Retinal pigment epithelial cell (primary cell): ENCODE measurements at places on chromosomes 1 and 21.

- DNase-seq = no peak
Measured at GRCh38 chr1:117110774-117111173, 10.8 kb downstream of the TRIM45 start.

DNA sequence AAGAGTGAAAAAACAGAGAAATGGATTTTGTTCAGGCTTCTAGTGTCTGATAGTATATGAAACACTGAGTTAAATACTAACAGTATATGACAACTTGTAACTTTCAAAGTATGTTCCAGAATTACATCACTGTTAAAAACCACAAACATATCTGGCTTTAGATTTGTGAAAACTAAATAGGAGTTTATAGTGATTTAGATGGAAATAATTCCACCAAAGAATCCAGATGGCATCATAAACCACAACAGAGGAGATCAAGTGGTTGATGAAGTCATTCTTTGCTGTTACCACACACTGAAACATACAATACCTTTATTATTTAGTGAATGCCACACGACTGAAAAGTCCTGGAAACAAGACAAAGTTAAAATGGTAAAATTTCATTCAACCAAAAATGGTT lies 37.2 kb downstream of the ALG14 start:
- DNase-seq = peak; percentile 82

- no peak for DNase-seq
Measured at GRCh38 chr21:42191696-42192595, 27.0 kb upstream of the ABCG1 start.

GRCh38 chr1:73860421-73860950 lies 337.5 kb downstream of the LRRIQ3 start:
- DNase-seq = no peak

- no peak for DNase-seq
Measured at GRCh38 chr1:10624256-10625050, 149.7 kb downstream of the PEX14 start.

- no peak for DNase-seq
Measured at GRCh38 chr1:106688446-106688845, 368.0 kb upstream of the PRMT6 start.

- no peak for DNase-seq
Measured at GRCh38 chr1:109959974-109960744, 24.4 kb upstream of the AHCYL1 start.

DNA sequence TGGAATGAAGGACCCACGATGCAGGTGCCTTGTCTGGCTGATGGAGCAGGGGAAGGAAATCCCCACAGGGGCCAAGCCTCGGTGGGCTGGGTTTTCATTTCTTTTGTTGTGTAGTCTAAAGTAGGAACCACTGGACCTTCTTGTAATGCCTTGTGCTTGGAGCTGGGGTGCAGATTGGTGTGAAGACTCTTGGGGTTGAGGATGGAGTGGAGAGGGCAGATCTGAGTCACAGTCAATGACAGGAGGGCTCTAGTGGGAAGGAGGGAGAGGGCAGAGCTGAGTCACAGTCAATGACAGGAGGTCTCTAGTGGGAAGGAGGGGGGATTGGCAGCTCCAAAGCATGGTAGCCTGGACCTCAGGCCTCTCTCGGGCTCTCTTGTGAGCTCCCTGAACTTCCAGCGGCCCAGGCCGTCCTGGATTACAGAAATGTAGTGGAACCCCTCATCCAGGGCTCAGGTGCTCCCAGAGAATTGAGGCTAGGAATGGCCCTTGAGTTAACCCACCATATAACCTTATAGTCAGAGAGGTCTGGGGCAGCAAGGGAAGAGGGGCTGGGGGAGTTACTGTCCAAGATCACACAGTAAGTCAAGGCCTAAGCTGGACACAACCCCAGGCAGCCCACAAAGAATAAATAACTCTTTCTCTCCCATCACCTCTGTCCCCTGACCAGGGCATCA lies 313.8 kb downstream of the MATN1 start:
- DNase-seq = no peak

- DNase-seq = no peak
Measured at GRCh38 chr1:47710329-47711071, 272.7 kb downstream of the FOXD2 start.
